DMS79 treated with DMSO at 0.1 percent for 48 hours (cell line): ENCODE measurements at places on chromosomes 5 and 9.
A peak's percentile ranks its signal among the peaks of the same experiment; 100 is the strongest.

DNA sequence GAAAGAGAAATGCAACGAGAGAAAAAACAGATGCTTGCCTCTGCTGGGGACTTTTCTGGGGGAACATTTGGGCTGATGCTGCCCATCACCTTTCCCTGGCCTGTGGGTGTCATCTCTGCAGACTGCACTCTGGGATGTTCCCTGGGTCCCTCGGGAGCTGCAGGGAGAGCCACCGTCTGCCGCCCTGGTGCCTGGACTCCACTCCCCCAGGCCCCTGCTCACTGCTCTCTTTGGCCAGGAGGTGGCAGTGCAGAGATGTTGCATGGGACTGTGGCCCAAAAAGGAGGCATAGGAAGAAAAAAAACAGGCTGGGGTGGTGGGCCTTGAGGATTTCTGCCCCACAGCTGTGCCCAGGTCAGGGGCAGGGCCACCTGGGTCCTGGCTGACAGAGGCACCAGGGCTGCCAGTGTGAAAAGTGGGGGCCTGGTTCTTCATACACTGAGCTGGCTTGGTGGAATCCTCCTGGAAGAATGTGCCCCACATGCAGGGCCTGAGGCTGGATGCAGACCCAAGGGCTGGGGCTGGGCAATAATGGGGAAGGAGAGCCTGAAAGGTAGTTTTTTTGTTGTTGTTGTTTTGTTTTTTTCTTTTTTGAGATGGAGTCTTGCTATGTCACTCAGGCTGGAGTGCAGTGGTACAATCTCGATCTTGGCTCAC lies 353.6 kb downstream of the SLIT3 start:
- DNase-seq: no peak

GRCh38 chr5:53422539-53422938 lies 57.9 kb upstream of the FST start:
- DNase-seq: no peak

DNA sequence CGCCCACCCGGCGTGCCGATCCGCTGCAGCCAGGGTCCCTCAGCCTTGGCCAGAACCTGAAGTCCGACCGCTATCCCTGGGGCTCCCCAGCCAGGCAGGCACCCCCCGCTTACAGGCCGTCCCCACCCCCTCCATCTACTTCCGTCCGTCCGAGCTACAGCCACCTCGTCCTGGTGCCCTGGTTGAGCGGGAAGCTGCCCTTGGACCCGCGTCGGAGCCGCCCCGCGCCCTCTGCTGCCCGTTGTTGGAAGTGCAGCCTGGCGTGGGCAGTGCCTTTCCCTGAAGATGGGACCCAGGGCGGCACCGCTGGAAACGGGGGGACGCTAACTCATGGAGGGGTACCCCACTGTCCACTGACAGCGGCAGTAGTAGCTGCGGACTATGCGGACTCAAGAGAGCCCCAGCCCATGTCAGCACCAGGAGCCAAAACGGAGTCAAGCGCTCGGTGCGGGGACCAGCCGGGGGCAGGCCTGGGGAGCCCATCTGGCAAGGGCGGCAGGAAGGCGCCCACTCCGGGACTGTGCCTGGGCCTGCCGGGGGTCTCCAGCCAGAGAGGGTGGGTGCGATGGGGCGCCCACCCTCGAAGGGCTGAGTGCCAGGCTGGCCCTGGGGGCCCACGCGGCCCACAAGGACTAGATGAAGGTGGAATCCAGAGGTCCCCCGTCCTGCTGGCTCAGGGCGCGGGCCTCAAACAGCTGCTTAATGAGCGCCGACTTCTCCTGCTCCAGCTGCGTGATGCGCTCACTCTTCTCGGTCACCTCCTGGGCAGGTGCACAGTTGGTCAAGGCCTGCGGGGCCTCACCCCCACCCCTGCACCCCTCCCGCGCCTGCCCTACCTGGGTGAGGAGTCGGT lies 6.1 kb downstream of the SAPCD2 start:
- DNase-seq: no peak

DNA sequence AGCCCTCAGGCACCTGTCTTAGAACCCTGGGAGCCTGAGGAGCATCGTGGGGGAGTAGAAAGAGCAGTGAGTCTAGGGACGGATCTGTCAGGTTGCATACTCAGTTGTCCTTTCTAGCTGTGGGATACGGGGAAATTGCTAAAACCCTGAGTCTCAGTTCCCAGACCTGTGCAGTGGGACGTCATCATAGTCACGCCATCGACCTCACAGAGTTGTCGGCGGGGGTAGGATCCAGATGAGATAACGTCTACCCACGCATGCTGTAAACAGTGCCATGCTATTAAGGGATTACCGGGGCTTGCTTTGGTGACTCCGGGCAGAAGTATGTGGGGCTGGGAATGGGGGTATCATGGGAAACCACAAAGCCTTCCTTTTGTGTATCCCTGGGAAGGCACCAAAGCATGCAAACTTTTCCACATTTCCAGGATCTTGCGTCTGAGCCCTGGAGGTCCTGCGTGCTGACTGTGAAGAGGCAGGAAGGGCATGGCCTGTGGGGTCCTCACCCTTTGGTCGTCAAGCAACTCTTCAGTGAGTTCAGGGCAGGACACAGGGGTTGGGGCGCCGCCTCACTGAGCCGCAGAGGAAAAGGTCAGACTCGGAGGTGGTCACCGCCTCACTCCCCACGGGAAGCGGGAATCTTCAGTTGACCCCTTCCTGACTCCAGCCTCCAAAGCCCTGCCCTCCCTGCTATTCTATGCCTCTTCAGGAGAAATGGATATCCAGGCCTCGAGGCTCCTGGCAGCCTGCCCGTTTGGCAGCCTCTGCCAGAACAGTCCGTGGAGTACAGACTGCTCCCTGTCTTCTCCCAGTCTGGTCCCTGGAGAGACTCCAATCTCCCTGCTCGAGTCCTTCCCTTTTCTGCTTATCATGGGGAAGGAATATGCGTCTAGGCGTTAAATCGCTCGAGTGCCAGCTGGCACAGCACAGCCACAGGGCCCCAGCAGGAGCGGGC lies 186.8 kb upstream of the KLF9 start:
- DNase-seq: peak; percentile 69

DNA sequence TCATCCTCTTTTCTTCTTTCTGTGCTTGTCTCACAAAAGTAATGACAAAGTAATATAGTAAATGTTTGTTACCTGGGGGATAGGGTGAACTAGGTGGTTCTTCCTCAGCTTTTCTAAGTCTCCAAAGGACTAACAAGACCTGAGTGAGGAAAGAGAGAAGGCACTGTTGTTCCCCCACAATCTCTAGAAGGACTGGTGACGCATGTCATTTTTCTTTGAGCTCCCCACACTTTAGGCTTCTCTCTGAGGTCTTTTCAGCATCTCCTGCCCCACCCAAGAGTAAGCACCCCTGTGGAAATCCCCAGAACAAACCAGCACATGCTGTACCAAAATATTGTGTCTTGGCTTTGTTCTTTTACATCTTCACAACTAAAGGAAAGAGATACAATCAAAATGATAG lies 2.4 kb upstream of the IL7R start:
- no peak for DNase-seq

GRCh38 chr5:16957304-16958196 lies 21.5 kb upstream of the MYO10 start:
- no peak for DNase-seq

- DNase-seq: no peak
These were observed 8.4 kb downstream of the CCDC69 start for GRCh38 chr5:151215546-151215880.
